Activated naive CD4-positive, alpha-beta T cell treated with Interleukin-2 at 50 U/mL for 16 hours (primary cell): ENCODE measurements at places on chromosomes 2 and 18.

GRCh38 chr2:105537466-105537865, 138.6 kb upstream of the FHL2 start:
- no peak for DNase-seq

- no peak for DNase-seq
These were observed 145.5 kb upstream of the CTAGE1 start for GRCh38 chr18:22563164-22563583.

GRCh38 chr2:163414121-163414520, 321.7 kb downstream of the FIGN start:
- no peak for DNase-seq

DNA sequence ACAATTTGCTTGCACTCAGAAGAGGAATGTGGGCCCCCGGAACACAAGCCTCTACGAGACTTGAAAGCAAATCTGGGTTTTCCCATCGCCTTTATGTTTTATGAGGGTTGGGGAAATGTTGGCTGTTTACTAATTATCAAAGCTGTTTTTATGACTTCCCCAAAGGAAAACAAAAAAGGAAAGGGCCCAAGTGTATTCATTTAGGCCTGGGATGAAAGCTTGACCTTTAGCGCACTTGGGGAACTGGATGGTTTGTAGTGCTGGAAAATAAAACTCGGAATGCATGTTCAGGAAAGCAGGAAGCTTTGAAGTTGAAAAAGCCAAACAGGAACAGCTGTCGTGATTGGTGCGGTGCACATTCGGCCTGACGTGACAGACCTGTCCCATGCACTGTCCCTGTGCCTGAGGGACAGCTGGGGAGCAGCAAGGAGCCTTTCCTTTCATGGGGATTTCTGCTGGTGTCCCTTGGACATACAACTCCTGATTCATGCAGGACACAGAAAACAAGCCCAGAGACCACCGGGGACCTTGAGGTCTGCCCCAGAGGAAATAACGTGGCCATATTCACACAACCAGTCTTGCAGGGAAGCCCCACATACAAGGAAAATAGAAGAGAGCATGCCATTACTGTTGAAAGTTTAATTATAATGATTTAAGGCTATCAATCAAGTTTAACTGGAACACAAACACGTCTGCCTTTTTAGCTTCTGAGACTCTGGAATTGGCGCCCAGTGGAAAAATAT, 169.7 kb upstream of the APCDD1 start:
- DNase-seq: no peak

- no peak for DNase-seq
These were observed 196.8 kb upstream of the CYRIA start for GRCh38 chr2:16862471-16862870.

- no peak for DNase-seq
These were observed 409.2 kb upstream of the TCF4 start for GRCh38 chr18:55997151-55997561.

GRCh38 chr2:121976926-121977325, 221.5 kb downstream of the TSN start:
- DNase-seq: no peak

DNA sequence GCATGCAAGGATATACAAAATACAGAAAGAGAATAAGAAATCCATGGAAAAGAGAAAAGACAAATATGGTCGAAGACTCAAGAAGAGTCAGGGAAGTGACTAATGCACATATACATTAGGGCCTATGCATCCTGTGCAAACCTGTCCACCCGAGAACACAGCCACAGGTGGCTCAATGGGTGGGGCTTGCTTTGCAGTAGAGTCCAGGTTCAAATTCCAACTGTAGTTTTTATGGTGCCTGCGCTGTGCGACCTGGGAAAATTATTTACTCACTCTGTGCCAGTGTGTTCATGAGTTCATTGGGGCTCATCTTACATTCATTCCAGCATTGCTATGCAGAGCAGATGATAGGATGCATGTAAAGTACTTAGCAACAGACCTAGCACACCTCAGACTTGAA, 244.7 kb downstream of the CTNNA2 start:
- DNase-seq: no peak

DNA sequence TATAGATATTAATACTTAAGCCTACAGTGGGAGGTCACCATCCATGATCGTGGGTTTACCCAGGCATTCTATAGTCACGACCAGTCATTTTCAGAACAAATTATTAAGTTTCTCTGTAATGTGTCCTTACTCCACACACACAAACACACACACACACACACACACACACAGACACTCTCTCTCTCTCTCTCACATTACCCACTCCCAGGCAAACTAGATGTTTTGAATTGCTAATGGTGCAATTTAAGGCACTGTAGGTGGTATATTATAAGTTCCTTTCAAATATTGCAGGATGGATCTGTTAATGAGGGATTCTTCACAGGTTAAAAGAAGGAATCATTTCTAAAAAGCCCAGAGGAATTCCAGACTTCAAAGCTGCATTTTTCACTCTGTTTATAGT, 657.8 kb downstream of the MBD2 start:
- no peak for DNase-seq

- no peak for DNase-seq
These were observed 126.2 kb upstream of the ZNF516 start for GRCh38 chr18:76621226-76621625.

DNA sequence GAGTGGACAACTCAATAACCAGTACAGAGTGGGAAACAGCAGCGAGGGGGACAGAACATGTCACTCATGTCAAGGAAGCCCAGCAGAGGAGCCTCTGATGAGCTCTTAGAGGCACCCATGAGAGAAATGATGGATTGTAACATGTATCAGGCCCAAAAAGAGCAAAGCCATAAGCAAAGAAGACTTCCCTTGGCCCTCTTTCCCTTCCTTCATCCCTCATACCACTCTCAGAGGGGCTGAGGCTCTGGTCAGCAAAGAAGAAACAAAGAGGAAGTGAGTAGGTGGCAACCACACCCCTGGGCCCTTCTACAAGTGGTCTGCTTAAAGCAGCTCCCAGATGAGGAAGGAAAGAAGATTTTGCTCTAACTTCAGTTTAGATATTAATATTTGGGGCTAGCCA, 112.8 kb downstream of the CDC42EP3 start:
- DNase-seq: no peak

GRCh38 chr2:242015108-242016065, 145.9 kb downstream of the RTP5 start:
- no peak for DNase-seq

DNA sequence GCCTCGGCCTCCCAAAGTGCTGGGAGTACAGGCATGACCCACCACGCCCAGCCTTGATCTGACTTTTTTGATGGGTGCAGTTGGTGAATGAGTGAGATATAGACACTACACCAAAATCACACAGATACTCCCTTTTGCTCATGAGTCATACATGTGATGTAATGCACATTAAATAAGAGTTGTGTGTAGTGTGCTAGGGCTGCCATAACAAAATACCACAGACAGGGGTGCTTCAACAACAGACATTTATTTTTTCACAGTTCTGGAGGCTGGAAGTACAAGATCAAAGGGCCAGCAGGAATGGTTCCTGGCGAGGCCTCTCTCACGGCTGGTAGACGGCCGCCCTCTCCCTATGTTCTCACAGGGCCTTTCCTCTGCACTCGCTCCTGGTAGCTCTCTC, 46.6 kb downstream of the GBX2 start:
- no peak for DNase-seq

DNA sequence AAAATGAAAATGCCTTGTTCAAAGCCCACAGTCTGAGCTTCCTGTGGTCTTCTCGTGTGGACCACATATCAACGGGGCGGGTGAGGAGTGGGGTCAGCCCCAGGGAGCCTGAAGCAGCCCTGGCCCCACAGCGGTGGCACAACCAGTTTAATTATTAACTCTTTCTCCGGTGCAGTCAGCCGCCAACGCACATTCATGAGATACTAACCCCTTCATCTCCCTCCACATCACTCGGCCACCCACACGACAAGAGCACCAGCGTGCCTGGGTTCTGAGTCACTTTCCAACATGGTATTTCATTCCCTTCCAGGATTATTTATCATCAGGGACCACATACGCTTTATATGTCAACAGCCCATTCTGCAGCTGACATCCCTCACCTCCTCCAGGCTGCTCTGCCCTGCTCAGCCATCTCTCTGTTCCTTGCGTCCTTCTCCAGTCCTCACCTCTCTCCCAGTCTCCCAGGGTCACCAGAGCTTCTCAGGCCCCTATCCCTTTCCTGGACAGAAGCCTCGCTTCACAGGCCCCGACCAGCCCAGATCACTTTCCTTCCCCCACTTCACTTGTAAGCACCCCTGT, 48.0 kb upstream of the ID2 start:
- DNase-seq: no peak

- no peak for DNase-seq
These were observed 66.1 kb upstream of the RGPD5 start for GRCh38 chr2:109727929-109728447.

DNA sequence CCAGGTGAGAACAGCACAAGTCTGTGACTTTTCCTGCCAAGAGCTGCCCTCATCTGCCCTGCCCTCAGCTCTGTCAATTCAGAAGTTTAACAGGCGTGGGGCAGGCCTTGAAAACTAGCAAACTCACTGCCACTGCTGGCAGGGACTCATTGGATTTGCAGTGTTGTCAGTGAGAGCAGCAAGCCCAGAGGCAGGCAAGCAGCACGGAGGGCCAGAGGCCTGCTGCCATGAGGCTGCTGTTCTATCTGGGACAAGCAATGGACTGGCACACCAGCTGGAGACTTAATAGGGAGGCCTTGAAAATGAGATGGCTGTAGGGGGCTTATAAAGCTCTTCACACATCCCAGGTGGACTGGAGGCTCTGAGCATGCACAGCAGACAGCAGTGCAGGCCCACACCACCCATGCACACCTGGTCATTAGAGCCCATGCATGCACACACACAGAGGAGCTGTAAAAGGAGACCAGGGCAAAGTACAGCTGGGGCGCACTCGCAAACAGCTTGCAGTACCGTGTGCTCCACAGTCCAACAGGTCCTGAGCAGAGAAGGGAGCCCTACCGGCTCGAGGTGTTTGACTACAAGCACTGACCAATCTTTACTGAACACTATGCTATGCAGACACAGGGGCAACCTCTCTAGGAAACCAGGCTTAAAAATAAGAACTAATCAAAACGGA, 28.7 kb downstream of the MGAT4A start:
- DNase-seq: no peak

GRCh38 chr2:165535471-165535870, 66.0 kb downstream of the CSRNP3 start:
- DNase-seq: no peak

GRCh38 chr2:64952096-64952495, 37.1 kb upstream of the SLC1A4 start:
- no peak for DNase-seq

DNA sequence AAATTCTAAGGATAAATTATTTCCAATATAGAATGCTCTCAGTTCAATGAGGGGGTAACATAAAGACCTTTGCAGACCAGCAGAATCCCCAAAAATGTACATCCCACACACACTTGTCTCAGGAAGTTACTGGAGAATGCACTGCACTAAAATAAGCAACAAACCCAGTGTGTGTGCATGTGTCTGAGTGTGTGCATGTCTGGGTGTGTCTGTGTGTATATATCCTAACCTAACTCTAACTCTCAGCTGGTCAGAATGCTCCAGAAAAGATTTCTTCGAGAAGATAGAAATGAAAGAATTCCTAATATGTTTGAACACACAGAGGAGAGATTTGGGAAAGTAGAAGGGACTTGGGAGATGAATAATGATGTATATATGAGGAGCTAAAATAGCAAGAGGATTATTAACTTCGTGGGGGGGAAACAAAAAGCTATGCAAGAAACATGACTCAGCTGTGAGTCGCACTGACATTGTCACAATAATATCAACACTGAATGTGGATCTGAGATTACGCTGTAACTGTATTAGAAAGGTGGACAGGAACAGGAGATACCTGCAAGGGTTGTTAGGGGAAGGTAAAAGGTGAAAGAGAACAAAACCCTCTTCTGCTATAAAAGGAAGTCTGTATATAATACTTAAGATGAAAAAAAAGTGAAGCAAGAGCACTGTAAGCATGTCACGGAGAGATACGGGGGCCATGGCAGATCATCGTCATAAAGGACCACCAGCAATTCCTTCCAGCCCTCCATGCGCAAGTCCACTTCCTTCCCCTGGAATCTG, 11.1 kb downstream of the COLEC12 start:
- no peak for DNase-seq

DNA sequence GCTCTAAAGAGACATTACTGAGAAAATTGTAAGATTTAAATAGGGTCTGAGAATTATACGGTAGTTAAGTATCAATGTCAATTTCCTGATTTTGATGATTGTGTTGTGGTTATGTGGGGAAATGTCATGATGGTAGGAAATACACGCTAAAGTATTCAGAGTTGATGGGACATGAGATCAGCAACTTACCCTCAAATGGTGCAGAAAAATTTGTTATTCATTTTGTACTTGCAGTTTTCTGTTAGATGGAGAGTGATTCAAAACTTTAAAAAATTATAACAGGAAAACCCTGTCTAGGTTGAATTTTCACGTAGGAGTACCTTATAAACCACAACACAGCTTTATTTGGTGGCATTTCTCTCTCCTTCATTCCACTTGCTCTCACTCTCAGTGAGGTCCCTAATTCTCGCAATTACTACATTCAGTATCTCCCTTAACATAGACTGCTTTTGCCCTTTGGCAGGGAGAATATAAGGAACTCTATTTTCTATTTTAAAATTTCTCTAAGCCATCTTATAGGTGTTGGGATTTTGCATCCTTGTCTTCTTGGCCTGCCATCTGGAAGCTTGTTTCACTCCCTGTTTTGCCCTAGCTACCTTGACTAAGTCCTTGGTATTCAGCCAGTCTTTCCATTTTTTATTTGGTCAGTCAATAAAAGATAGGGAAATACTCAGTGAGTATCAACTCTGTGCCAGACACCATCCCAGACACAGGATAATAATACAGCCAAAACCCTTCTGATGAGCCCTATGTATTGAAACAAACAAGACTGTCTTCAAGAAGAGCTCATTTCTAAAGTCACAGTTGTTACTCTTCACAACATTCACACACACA, 550.6 kb upstream of the ACVR2A start:
- no peak for DNase-seq

DNA sequence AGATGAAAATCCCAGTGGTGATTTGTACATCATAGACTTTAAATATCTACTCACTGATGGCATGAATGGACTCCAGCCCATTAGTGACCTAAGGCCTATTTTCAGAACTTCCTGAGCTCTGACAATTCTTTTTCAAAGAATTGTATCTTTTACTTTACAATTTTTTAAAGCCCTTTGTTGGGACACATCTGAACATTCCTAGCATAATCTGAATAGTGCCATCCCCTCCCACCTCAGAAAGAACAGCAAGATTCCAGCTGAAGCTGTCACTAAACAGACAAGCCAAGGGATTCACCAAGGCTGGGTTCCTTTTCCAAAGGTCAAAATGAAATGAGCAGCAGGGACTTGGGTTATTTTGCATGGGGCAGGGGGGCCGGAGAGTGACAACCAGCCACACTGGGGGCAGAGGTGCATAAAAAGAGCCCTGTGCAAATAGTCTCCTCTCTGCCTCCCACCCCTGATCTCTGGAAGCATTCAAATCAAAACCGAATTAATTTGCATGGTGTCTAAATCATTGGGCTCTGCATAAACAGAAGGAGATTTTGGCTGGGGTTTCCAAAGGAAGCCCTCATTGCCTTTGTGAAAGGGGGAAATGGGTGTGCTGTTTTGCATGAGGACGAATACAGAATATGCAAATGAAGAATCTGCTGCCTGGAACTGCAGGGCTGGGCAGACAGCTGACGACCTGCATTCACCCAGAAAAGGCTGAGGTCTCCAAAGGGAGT, 17.2 kb downstream of the EPHA4 start:
- DNase-seq: peak; percentile 7
